Neural cell (in vitro differentiated cells): ENCODE measurements at places on chromosomes 2 and 18. TPM values are rescaled to one million over a fixed set of nuclear protein-coding genes. Genes with fewer than 3 reads are reported as not detected.

The C2orf81 gene
- 1.7 and 3.3 TPM in 2 replicates for polyA plus RNA-seq

The SERPINB13 gene
- polyA plus RNA-seq, result not detected in 2 replicates

The TUBB8B gene
- polyA plus RNA-seq, result not detected in 2 replicates

The RGPD4 gene
- polyA plus RNA-seq, result 0.26 TPM in 1 of 2 replicates, not detected in the other

The FZD7 gene
- 0.76 and 1.8 TPM in 2 replicates for polyA plus RNA-seq

The REG1B gene
- not detected in 2 replicates for polyA plus RNA-seq

The OTOS gene
- polyA plus RNA-seq, result not detected in 2 replicates

The ZNF519 gene
- 20.0 and 25.0 TPM in 2 replicates for polyA plus RNA-seq

The LDLRAD4 gene
- 1.9 and 3.7 TPM in 2 replicates for polyA plus RNA-seq

The HOXD1 gene
- not detected in 2 replicates for polyA plus RNA-seq

The EGR4 gene
- 0.90 TPM in 1 of 2 replicates, not detected in the other for polyA plus RNA-seq

The PARD6G gene
- 8.8 and 9.3 TPM in 2 replicates for polyA plus RNA-seq

The CD28 gene
- polyA plus RNA-seq, result not detected in 2 replicates

The SULT1C2 gene
- 0.12 TPM in 1 of 2 replicates, not detected in the other for polyA plus RNA-seq

The KIAA2012 gene
- not detected in 2 replicates for polyA plus RNA-seq

The RSAD2 gene
- 0.16 and 1.2 TPM in 2 replicates for polyA plus RNA-seq

The EFEMP1 gene
- 2.3 and 2.7 TPM in 2 replicates for polyA plus RNA-seq

The LYG2 gene
- polyA plus RNA-seq, result not detected in 2 replicates

The RAB6C gene
- 0.18 and 0.52 TPM in 2 replicates for polyA plus RNA-seq

The C2orf66 gene
- polyA plus RNA-seq, result 1.4 and 2.4 TPM in 2 replicates

The TFCP2L1 gene
- polyA plus RNA-seq, result 0.04 TPM in 1 of 2 replicates, not detected in the other

The RAB17 gene
- polyA plus RNA-seq, result 1.1 TPM in 1 of 2 replicates, not detected in the other

The MRPL19 gene
- 28.1 and 36.7 TPM in 2 replicates for polyA plus RNA-seq

The CKAP2L gene
- polyA plus RNA-seq, result 0.78 and 1.5 TPM in 2 replicates

The KCNJ13 gene
- not detected in 2 replicates for polyA plus RNA-seq

The MRO gene
- polyA plus RNA-seq, result not detected in 2 replicates

The RAPGEF4 gene
- polyA plus RNA-seq, result 10.0 and 10.4 TPM in 2 replicates

The GALR1 gene
- 0.11 and 0.14 TPM in 2 replicates for polyA plus RNA-seq

The C1QL2 gene
- not detected in 2 replicates for polyA plus RNA-seq

The CCBE1 gene
- polyA plus RNA-seq, result 0.19 TPM in 1 of 2 replicates, not detected in the other

The CENPA gene
- polyA plus RNA-seq, result 0.54 and 2.1 TPM in 2 replicates

The CNNM3 gene
- polyA plus RNA-seq, result 9.5 and 9.6 TPM in 2 replicates

The SNORC gene
- 0.68 and 4.2 TPM in 2 replicates for polyA plus RNA-seq

The DNAJC5G gene
- polyA plus RNA-seq, result not detected in 2 replicates

The IFIH1 gene
- not detected in 2 replicates for polyA plus RNA-seq

The CREG2 gene
- polyA plus RNA-seq, result 1.1 and 1.2 TPM in 2 replicates

The TWIST2 gene
- not detected in 2 replicates for polyA plus RNA-seq

The ACKR3 gene
- polyA plus RNA-seq, result 0.74 and 1.7 TPM in 2 replicates

The CLEC4F gene
- polyA plus RNA-seq, result not detected in 2 replicates

The IL36G gene
- polyA plus RNA-seq, result not detected in 2 replicates

The CXCR1 gene
- not detected in 2 replicates for polyA plus RNA-seq

The LRRC30 gene
- not detected in 2 replicates for polyA plus RNA-seq

The UGT1A8 gene
- not detected in 2 replicates for polyA plus RNA-seq

The COL4A4 gene
- 0.35 and 0.46 TPM in 2 replicates for polyA plus RNA-seq

The NTSR2 gene
- not detected in 2 replicates for polyA plus RNA-seq

The COLEC11 gene
- 1.7 and 4.0 TPM in 2 replicates for polyA plus RNA-seq

The CCL20 gene
- polyA plus RNA-seq, result not detected in 2 replicates

The SCG2 gene
- 30.5 and 37.3 TPM in 2 replicates for polyA plus RNA-seq

The GNAL gene
- 16.7 and 17.3 TPM in 2 replicates for polyA plus RNA-seq

The SRD5A2 gene
- 0.11 and 0.26 TPM in 2 replicates for polyA plus RNA-seq

The ITGB1BP1 gene
- polyA plus RNA-seq, result 98.0 TPM in 2 replicates

The ABHD1 gene
- polyA plus RNA-seq, result not detected in 2 replicates

The CRYGD gene
- not detected in 2 replicates for polyA plus RNA-seq

The ANKRD44 gene
- 60.2 and 94.3 TPM in 2 replicates for polyA plus RNA-seq

The ATP5MC3 gene
- polyA plus RNA-seq, result 261 and 303 TPM in 2 replicates

The MSTN gene
- 1.2 and 1.3 TPM in 2 replicates for polyA plus RNA-seq

The STAT4 gene
- polyA plus RNA-seq, result 3.7 and 5.1 TPM in 2 replicates

The GCG gene
- polyA plus RNA-seq, result not detected in 2 replicates

The HOXD9 gene
- not detected in 2 replicates for polyA plus RNA-seq
